ENCODE measurements at places on chromosomes 5 and 9.
A peak's percentile ranks its signal among the peaks of the same experiment; 100 is the strongest.

GRCh38 chr5:76960004-76960625, 7.3 kb downstream of the CRHBP start:
- DNase-seq: no peak

DNA sequence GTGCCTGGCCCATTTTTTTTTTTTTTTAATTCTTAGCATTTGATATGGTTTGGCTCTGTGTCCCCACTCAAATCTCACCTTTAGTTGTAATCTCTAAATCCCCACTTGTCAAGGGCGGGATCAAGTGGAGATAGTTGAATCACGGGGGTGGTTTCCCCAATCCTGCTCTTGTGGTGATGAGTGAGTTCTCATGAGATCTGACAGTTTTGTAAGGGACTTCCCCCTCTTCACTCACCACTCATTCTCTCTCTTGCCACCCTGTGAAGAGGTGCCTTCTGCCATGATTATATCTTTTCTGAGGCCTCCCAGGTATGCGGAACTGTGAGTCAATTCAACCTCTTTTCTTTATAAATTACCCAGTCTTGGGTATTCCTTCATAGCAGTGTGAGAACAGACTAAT, 27.2 kb downstream of the NDUFAF2 start:
- DNase-seq: no peak

- DNase-seq: no peak
Observed at GRCh38 chr5:140607031-140607430, 25.9 kb downstream of the CD14 start.

GRCh38 chr5:141732417-141732816, 50.4 kb upstream of the ARAP3 start:
- no peak for DNase-seq

DNA sequence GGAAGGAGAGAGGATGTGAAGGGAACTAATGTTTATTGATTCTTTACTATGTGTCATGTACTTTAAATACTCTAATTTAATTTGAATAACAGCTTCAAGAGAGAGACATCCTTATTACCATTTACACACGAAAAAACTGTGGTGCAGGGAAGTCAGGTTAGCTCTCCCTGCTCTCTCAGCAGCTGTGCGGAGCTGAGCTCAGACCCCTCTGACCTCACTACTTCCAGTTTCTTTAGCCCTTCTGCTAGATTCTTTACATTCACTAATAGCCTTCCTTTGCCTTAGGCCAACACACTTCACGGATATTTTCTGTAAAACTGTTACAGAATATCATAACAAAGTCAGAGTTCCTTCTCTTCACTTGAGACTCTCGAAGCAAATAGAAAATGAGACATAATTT, 131.3 kb upstream of the ARRDC3 start:
- no peak for DNase-seq

DNA sequence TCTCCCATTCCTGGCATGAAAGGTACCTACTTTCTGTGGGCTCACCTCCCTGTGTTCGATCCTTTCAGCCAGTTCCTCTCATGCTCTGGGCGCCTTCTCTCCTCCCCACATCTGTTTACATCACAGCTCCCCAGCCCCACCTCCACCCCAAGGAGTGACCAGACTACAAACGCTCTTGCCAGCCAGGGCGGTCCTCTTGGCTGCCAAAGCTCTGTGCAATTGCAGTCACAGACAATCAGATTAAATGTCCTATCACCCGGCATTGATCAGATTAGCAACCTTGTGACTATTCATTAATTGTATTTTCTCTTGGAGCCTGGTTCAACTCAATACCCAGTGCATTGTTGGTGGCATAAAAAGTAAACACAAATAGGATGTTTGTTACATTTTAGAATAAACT, 211.2 kb upstream of the TBCA start:
- DNase-seq: no peak

DNA sequence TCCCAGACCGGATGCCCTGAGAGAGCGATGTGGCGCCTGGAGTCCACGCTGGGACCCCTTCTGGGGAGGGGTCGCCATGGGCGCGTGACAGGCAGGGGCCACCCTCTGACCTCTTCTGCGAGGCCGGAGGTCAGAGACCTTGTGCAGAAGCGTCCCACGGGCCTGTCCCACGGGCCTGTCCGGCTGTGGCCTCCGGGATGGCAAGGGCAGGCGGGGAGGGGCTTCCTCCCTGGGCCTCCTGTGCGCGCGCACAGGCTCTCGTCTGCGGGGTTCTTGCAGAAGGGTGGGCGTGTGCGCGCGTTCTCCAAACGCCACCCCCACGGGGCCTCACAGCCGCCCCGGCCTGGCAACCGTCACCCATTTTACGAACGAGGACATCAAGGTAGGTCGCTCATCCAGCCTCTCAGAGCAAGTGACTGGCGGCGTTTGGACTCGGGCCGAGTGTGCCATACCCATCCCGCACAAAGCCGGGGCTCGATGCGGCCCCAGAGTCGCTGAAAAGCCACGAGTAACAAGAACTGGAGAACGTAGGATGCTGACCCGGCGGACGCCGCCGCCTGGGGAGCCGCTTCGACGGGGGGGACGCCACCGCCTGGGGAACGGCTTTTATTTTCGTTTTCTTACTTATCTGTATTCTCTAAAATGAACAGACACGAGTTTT, 897 bp downstream of the AHRR start:
- DNase-seq: no peak

DNA sequence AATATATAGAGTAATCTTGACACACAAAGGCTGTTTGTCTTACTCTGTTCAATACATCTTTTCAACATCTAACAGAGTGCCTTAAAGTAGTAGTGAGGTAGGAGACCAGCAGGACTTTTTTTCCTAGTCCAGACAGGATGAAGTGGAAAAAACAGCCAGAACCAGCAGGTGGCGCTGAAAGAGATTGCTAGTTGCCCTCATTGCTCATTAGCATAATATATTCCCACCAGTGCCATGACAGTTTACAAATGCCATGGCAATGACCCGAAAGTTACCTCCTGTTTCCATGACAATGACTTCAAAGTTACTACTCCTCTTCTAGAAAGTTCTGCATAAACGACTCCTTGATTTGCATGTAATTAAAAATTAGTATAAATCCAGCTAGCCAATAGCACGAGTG, 387.4 kb downstream of the ACTL7B start:
- DNase-seq: no peak

DNA sequence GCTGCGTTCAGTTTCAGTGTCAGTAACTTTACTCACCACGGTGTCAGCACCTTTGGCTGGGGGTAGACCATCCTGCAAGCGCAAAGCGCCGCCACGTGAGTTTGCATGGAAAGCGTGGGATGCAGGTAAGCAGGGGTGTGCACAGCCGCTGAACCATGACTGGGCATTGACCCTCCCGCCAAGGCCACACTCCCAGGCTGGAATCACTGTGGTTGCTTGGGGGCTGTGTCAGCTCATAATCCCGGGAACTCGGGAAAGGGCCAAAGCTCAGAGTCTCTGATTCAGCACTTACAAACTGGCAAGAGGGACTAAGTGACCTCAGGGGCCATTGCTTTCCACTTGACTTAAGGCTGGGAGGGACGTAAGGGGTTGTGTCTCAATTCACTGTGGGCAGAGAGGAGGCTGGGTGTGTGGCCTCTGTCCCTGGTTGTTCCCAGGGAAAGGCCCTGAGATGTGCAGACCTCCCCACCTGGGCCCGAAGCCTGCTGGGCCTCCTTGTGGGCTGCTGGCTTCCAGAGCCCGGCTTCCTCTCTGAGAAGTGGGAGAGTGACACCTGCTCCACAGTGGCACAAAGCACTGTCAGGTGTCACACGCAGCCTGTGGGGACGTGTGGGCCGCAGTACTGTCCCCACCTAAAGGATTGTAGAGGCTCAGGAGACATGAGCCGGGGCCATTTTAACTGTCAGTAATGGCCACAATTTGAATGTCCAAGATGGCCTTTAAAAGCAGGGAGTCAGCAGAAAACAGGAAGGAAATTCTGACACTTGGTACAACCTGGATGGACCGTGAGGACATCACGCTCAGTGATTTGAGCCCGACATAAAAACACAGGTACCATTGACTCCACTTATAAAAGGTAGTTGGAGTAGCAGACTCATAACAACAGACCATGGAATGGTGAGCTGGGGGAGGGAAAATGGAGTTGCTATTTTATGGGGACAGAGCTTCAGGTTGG, 16.7 kb downstream of the ABO start:
- no peak for DNase-seq

- no peak for DNase-seq
Observed at GRCh38 chr5:174418809-174419539, 305.4 kb upstream of the MSX2 start.

- no peak for DNase-seq
Observed at GRCh38 chr5:150457121-150457520, 7.6 kb upstream of the RPS14 start.

DNA sequence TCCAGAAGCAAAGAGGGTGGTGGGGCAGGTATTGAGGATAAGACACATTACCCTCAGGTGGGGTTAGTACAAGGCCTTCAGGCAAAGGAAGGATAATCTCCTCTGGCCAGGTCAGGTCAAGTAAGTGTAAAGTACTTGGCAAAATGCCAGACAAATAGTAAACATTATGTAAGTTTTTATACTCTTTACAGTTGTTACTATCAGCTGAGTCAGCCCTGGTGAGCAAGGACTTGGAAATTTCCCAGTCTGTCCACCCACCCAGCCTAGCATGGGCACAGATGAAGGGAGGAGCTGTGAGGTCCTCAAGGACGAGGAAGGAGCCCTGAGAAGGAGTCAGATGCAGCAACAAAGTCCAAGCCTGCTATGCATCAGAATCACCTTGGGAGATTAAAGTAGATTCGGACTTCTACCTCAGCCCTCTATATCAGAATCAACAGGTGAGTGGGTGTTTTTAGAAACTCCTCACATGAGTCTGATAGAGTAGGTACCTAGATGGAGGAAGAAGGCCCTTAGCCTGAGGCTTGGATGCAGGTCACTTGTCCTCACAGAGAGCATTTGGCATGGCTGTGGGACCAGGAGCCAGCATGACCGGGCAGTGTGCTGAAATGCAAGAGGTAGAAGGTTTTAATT, 50.2 kb upstream of the BARX1 start:
- DNase-seq: no peak

DNA sequence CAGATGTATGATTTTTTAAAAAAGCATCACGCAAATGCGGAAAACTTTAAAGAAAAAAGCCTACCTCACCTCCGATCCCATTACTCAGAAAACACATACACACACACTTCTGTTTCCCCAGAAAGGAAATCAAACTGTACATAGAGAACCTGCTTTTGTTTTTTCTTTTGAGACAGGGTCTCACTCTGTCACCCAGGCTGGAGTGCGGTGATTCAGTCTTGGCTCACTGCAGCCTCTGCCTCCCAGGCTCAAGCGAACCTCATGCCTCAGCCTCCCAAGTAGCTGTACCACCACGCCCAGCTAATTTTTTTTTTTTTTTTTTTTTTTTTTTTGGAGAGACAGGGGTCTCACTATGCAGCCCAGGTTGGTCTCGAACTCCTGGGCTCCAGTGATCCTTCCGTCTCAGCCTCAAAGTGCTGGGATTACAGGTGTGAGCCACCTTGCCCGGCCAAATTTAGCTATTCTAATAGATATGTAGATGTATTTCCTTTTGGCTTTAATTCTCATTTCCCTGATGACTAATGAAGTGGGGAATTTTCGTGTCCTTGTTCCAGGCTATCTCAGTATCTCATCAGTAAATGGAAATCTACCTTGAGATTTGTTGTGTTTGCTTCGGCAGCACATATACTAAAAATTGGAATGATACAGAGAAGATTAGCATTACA, 25.7 kb upstream of the EEIG1 start:
- no peak for DNase-seq

DNA sequence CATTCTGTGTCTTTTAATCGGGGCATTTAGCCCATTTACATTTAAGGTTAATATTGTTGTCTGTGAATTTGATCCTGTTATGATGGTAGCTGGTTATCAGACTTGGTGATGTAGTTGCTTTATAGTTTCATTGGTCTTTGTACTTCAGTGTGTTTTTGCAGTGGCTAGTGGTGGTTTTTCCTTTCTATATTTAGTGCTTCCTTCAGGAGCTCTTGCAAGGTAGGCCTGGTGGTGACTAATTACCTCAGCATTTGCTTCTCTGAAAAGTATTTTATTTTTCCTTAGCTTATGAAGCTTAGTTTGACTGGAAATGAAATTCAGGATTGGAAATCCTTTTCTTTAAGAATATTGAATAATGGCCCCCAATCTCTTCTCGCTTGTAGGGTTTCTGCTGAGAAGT, 156.9 kb downstream of the CNTLN start:
- no peak for DNase-seq

- peak; percentile 30 for DNase-seq
Observed at GRCh38 chr9:82020331-82020730, 31.8 kb downstream of the SPATA31D1 start.

DNA sequence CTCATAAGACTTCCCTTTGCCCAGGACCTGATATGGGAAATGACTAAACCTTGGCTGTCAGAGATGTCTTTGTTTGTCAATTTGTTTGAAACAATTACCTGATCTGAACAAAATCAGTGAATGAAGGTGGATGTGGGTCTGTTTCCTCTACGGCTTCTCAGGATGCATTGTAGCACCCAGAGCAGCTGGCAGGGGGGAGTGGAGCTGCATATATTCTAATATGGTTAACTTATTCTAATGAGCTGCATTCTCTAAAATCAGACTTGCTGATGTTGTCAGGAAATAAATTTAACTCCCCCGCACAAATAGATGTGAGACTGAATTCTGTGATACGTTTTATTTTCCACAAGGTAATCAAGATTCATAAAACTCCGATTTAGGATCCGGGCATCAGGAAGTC, 665.4 kb downstream of the MAT2B start:
- DNase-seq: no peak

GRCh38 chr5:162209005-162209605, 141.5 kb downstream of the GABRG2 start:
- DNase-seq: peak; percentile 29

- no peak for DNase-seq
Observed at GRCh38 chr9:135480940-135481310, 1.3 kb downstream of the PPP1R26 start.

- DNase-seq: peak; percentile 90
Observed at GRCh38 chr9:35115680-35116538, at the start of gene ATOSB. TSS of gene ATOSB (minus strand) at chr9:35115862. CDS start at chr9:35108274, 7,588 bp downstream.

GRCh38 chr9:37969130-37969529, 65.2 kb upstream of the SLC25A51 start:
- no peak for DNase-seq

DNA sequence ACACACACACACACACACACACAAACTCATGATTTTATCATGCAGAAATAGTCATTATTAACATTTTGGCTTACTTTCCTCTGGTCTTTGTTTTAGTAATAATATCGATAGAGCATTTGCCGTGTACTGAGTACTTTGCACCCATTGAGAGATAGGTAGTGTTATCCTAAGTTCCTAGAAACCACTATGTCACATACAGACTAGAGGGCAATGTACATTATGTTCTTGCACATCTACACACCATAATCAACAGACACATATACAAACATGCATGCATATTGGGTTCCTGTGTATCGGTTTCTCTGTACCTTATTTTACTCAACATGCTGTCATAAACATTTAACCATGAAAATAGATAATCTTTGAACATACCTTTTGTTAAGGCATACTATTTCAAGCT, 45.7 kb downstream of the MAT2B start:
- DNase-seq: no peak

DNA sequence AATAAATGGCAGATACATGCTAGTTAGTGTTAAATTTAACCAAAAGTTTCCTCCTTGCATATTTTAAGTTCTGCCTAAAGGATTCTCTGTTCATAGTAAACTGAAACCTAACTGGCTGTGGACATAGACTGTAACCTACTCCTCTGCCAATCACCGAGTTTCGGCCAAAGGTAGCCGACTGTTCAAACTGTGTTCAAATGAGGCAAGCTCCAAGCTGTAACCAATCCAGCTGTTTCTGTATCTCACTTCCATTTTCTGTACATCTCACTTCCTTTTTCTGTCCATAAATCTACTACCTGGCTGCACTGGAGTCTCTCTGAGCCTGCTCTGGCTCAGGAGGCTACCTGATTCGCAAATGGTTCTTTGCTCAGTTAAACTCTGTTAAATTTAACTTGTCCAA, 44.1 kb downstream of the KCNV2 start:
- no peak for DNase-seq

Data from cerebellum (tissue), 4 donors.